Epithelial cell of prostate (primary cell): ENCODE measurements at places on chromosomes 5 and 9.

DNA sequence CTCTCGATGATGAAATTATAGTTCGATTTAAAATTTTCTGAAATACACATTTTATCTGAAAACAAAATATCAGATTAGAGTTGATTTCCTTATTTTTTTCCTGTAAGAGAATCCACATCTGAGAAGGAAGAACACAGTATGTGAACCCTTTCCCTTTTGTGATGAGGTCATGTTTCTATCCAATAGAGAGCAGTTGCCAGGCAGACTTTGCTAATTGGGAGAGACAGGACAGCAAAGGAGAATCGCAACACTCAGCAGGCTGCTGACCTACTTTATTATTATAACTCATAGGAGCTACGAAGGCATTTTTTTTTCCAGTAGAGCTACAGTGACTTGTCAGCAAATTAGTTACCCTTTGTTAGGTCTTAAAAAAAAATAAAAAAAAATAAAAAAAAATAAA lies 242.1 kb downstream of the HCN1 start:
- no peak for DNase-seq

GRCh38 chr9:68552700-68553476 lies 12.2 kb upstream of the TMEM252 start:
- peak; percentile 33 for DNase-seq

DNA sequence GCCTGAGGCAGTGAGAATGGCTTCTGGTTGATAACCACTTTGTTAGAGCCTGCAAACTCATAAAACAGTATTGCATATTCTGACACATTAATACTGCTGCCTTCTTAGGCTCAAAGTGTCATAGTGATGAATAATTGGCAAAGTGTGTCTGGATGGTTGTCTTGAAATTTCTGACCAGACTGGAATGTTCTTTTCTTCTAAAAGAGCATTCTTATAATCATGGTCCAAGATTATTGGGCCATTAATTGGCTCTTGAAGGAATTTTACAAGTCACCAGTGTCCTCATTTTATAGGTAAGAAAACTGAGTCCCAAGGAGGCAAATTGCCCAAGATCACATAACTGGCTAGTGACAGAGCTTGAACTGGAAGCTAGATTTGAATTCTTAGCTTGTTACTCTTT lies 111.7 kb downstream of the PCSK1 start:
- no peak for DNase-seq

- no peak for DNase-seq
Observed at GRCh38 chr5:143083006-143083405, 312.8 kb downstream of the ARHGAP26 start.

DNA sequence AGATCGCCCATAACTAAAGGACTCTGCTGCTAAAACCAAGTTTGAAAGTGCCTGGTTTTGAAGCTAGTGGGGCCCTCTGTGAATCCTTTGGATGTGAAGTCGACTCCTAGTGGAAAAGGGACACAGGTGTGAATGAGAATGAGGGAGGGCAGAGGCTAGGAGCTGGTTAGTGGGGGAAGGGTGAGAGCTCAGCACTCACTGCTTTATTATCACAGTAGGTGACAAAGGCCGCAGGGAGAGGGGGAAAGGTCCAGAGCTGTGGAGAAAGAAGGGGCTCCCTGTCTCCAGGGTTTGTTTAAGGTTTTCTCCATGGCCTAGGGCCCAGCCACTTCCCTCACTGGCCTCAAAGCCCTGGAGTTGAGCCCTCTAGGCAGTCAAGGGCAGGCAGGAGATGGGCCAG lies 3.5 kb downstream of the HDHD3 start:
- DNase-seq = no peak

GRCh38 chr9:109440797-109441287 lies 57.3 kb downstream of the PTPN3 start:
- no peak for DNase-seq

- DNase-seq = no peak
Observed at GRCh38 chr9:126297661-126298060, 29.0 kb upstream of the MVB12B start.

- DNase-seq = no peak
Observed at GRCh38 chr9:7212101-7212500, 454.3 kb downstream of the KDM4C start.

- no peak for DNase-seq
Observed at GRCh38 chr5:161857358-161857757, 9.4 kb downstream of the GABRA1 start.

GRCh38 chr9:68522131-68522530 lies 18.6 kb downstream of the TMEM252 start:
- no peak for DNase-seq

DNA sequence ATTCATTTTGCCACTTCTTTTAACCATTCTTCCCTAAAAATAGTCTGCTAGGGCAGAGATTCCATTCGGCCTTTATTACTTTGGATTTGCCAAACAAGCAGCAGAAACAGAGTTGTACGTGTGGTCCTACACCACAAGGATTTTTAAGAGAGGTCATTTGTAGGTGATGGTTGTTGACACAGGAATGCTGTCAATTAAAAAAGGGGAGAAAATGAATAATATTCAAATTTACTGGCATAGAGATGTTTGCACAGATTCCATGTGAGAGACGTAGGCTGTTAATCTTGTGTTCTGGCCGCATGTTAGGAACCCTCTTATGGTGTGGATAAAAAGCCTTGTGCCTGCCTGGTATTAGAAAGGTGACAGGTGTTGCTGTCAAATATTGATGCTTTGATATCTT lies 34.9 kb downstream of the TRIO start:
- no peak for DNase-seq

DNA sequence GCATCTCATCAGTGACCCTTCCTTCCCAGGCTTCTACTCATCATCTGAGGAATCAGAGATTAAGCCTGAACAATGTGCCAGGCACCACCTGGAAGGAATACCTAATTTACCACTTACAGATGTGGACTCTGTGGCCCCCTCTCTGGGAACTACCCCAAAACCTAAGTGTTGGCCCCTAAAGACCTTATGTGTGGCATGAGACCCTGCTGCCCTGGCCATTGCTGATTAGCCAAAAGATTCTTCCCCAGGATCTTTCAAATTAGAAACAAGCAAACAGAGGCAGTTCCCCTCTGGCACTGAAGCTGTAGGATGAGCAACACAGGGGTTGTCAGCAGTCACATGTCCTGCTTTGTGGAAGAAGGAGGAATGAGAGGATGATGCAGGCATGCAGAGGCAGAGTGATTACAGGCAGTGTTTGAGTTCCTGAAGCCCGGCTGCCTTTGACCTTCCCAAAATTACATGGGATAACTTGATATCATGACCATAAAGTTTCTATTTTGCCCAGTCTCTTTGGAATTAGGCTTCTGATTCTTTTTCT lies 10.6 kb downstream of the SPINK4 start:
- DNase-seq = peak; percentile 37

GRCh38 chr5:172605466-172605865 lies 35.6 kb upstream of the NEURL1B start:
- DNase-seq = no peak

DNA sequence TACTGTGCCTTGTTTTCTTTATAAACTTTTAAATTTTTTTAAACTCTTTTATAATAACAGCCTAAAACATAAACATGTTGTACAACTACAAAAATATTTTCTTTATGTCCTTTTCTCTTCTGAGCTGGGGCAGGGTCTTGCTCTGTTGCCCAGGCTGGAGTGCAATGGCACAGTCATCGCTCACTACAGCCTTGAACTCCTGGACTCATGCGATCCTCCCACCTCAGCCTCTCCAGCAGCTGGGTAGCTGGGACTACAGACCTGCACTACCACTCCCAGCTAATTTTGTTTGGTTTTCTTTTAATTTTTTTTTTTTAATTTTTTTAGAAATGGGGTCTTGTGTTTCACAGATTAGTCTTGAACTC lies 31.5 kb downstream of the TTC1 start:
- no peak for DNase-seq

GRCh38 chr5:138659561-138659960 lies 84.4 kb upstream of the HSPA9 start:
- no peak for DNase-seq

DNA sequence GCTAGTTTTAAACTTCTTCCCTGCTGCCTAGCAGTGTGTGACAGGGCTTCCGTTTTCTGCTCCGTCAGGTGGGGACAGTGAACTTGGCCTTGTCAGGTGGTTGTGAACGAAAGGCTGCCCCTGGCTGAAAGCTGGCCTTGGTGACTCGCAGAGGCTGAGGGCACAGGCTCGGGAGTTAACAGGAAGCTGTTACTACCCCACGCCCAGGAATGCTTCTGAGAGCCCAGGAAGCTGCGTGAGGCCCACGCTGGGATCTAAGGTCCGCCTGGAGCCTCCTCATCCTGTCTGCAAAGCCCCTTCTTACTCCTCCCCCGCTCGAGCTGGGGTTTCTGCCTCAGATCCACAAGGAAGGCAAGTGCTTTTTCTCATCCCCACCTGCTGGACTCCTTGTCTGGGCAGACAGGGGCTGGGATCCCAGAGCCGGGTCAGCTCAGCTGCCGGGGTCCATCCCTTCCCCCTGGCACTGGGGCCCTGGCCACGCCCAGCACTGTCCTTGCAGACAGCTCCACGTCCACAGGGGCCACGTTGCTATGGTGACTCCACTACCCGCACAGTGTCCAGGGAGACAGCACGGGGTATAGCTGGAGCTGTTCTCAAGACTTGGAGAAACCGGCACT lies 124.7 kb upstream of the TBC1D2 start:
- no peak for DNase-seq

DNA sequence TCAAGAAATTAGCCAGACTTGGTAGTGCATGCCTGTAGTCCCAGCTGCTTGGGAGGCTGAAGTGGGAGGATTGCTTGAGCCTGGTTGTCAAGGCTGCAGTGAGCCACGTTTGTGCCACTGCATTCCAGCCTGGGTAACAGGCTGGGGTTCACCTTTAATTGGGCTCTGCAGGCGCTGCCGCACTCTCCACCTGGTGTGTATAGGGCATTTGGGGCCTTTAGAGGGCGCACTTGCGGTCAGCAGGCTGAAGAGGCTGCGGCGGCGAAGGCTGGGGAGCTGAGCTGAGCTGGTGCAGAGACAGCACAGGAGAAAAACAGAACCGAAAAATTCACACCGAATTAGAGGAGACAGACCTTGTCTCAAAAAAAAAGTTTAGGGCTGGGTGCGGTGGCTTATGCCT lies 31.2 kb downstream of the CDK7 start:
- DNase-seq = no peak

DNA sequence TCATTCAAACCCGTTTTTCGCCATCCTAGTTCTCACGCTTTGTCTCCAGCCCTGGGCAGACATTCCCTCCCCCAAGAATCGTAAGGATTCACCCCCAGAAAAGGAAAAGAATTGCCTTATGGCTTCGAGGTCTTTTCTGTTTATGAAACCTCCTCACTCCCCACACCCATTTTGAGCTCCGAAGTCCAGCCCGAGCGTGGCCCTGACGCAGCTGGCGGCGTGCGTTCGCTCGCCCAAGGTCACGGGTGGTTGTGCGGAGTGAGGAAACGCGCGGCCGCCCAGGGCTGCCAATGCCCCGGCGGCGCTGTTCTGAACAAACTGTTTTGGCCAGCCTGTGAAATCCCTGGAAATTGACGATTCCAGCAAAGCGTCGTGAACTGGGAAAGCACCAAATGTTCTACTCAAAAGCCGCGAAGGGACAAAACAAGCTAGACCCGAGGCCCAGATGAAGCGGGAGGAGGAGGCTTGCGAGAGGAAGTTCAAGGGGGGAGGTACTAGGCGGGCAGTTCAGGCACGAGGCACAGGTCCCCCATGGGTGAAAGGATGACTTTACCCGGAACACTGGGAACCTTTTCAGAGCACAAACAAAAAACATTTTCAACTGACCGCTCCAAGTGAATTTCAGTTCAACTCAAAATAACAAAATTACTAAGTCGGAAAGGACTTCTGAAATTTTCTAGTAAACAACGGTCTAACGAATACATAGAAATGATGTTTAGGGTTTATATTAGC lies 683 bp upstream of the ZFAND5 start:
- DNase-seq = peak; percentile 16

DNA sequence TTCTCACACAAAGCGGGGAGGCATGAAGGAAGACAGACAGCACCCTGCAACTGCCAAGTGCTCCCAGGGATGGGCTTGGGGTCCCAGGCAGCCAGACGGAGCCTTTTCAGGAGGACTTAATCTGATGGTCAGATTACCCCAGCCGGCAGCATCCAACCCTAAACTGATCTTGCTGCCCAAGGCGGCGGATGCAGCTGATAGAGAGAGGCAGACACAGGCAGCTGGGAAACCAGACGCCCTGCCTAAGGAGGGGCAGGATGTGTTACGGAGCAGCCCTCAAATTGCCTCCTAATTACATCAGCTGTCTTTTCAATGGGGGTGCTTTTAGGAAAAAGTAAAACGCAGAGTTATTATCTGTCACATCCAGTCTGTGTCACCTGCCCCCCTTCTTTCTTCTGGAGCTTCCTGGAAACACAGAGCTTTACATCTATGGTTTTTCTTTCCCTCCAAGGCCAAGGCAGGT lies 190.9 kb upstream of the PANK3 start:
- no peak for DNase-seq

GRCh38 chr5:18461766-18462165 lies 827.5 kb downstream of the TAF11L14 start:
- DNase-seq = no peak

GRCh38 chr5:81922854-81923279 lies 49.0 kb upstream of the ATG10 start:
- DNase-seq = no peak

DNA sequence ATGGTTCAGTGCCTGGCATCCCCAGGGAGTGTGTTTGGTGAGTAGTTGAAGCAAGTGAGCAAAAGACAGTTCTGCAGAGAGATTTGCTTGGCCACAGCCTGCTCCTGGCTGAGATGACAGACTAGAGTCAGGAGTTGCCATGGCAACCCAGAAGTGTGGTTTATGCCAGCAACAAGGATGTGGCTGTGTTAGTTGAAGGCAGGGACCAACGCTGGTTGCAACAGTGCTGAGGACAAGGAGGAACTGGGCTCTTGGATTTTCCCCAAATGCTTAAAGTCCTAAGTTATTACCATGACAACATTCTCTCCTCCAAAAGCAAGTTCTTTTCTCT lies 2.7 kb downstream of the NXNL2 start:
- DNase-seq = no peak

GRCh38 chr5:57207007-57207653 lies 33.3 kb downstream of the GPBP1 start:
- DNase-seq = no peak

DNA sequence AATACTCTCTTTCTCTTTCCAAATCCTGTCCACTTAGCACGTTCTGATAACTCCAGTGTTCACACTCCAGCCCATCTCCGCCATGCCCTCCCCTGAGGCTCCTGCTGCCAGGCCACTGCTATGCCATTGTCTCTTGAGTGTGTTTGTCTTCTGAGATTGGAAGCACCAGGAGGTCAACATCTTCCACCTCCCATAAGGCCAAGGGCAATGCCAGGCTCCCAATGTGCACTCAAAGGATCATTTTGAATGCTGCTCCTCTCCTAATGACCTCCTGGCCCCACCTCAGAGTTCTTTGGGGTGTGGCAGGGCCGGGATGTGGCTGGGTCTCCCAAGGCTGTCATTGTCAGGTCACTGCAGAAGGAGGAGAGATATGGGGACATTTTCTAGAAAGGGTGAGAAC lies 19.5 kb downstream of the IGIP start:
- DNase-seq = no peak

DNA sequence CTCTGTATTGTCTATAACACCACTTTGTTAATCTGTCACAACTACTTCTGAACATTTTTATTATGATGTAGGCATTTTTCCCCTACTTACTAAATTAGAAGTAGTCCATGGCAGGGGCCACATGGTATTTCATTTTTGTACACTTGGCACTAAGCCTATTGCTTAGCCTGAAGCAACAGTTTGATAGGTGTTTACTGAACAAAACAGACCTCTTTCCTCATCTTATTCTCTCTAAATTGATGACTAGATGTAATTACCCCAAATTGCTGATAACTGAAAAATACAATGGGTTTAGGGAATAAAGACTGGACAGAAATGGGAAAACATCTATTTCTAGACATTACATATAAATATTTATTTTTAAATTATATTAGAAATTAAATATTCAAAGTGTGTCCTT lies 633.8 kb downstream of the SLCO4C1 start:
- DNase-seq = no peak
